T-helper 9 cell (primary cell): ENCODE measurements at places on chromosomes 11 and 22.

- DNase-seq, result peak; percentile 9
Observed at GRCh38 chr11:95229993-95230809, 801 bp downstream of the SESN3 start.

- DNase-seq, result no peak
Observed at GRCh38 chr11:26649884-26650283, 72.0 kb downstream of the SLC5A12 start.

GRCh38 chr22:46900549-46900948, 138.1 kb downstream of the TBC1D22A start:
- DNase-seq, result no peak

DNA sequence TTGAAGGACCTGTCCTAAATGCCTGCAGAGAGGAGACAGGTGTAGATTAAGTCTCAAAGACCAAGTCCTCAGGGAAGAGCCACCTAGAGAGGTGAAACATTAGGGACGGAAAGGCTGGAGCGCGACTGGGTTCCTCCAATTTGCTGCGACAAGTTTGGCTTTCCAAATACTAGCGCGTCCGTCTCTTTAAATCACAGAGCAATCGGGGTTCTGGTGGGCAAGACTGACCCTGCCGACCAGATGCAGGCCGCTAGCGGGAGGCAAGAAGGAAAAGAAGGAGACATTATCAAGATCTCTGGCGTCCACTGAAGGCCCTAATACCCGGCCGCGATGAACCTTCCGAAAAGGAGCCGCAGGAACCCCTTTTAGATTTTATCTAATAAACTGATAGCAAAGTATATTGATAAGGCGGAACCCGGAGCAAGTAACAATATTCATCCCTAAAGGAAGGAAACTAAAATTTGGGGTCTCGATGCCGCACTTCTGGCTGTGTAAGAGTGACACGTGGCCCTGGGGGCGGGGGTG, 128.2 kb upstream of the C11orf58 start:
- no peak for DNase-seq

DNA sequence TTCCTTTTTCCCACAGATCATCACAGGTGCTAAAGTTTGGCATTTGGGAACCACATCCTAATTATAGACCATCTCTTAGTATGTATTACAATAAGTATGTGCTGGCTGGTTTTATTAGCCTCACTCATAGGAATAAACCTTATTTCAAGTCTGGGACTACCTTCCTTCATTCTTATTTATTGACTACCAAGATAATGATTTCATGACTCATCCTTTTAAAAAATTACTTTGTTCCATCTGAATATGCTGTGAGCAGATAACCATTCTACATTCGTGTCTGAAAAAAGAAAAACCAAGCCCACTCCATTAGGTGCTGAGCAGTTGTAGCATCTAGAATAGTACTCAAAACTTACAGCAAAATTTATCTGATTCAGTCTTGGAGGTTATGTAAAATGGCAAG, 12.3 kb downstream of the TNRC6B start:
- no peak for DNase-seq

- no peak for DNase-seq
Observed at GRCh38 chr11:111449696-111450479, 62.3 kb downstream of the BTG4 start.

- DNase-seq, result no peak
Observed at GRCh38 chr11:62603072-62603408, 1.4 kb upstream of the MTA2 start.

DNA sequence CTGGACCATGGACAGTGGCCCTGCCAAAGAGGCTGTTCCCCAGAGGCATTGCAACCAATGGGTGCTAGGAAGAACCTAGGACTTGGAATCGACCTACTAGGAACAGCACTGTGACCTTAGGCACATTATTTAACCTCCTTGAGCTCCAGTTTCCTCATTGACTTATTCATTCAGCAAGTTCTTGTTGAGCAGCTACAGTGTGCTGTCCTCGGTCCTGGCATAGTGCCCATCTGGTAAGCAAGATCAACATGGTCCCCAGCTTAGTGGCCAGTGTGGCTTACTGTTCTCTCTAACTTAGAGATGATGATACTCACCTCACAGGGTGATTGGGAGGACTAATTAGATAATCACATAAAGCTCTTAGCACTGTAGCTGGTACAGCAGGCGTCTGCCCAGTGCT, 8.2 kb downstream of the ABCG4 start:
- DNase-seq, result no peak

DNA sequence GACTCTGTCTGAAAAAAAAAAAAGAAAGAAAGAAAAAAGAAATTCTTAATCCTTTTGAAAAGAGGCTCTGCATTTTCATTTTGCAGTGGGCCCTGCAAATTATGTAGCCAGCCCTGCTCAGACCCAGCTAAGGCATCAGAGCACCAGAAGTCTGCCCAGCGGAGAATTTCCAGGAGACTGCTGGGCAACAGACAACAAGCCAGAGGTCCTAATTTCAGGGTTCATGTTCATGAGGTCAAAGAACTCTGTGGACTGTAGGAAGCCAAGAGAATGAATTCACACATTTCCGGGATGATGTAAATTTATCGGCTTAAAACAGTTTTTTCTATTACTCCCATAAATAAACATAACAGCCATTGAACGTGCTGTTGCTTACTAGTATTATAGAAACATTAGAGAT, 14.8 kb upstream of the RTCB start:
- DNase-seq, result no peak

DNA sequence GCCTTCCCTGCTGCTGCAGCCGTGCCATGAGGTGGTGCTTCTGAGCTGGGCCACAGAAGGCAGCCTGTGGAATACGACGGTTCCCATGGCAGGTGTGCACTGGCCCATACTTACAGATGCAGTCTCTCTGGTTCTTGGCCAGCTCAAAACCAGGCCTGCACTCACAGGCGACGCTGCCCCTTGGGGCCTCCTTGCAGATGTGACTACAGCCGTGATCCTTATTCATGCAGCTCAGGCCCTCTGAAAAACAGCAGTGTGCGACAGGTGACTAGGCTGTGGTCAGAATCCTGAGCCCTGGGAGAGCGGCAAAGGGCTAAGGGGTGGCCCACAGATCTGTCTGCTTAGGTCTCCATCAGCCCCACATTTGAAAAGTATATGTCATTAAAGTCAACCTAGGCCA, 22.1 kb downstream of the SCUBE2 start:
- DNase-seq, result no peak

DNA sequence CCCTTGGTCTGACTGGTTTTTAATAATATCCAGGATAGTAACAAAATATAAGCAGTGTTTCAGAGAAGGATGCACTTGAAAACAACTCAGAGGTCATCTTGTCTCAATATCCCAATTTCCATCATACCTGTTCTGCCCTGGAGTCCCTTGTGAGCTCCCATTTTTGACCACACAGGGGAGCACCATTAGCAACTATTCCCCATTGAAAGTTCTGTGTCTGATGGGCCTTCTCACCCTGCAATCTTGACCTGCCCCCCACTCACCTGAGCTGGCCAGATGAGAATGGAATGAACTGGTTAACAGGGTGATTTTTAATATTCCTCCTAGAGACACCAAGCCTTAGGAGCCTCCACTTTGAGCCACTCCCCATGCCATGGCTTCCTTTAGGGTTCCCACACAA, 3.8 kb upstream of the CAPN5 start:
- DNase-seq, result no peak

GRCh38 chr11:57436031-57436430, 9.1 kb upstream of the SLC43A3 start:
- DNase-seq, result no peak

GRCh38 chr11:11813288-11813962, 28.3 kb upstream of the USP47 start:
- DNase-seq, result no peak

GRCh38 chr11:118212131-118212725, 12.6 kb downstream of the JAML start:
- no peak for DNase-seq

GRCh38 chr11:73235236-73235786, 17.2 kb downstream of the P2RY2 start:
- no peak for DNase-seq

DNA sequence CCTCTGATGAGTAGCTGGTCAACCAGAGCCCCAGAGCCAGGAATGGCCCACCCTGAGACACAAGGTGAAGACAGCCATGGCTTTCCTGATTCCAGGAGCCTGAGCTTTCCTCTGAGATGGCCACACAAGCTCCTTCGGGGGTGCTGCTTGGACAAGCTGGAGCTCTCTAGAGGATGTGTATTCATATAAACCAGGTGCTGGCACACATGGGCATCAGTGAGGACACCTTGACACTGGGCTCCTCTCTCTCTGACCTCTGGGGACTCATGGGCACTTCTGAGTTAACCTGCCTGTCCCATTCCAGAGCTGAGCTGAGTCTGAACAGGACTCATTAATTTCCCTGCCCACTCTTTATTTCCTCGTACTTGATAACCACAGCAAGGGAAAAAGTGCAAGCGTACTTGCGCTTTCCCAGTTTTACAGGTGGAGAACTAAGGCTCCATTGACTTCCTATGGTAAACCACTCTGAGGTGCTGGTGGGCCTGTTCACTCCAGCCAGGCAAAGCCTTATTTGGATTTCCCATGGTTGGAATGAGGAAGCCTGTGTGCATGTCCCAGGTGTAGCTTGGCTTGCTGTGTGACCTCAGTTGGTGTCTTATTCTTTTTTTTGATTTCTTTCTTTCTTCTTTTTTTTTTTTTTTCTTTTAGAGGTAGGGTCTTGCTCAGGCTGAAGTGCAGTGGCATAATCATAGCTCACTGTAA, 25.4 kb downstream of the INSC start:
- DNase-seq, result no peak

- no peak for DNase-seq
Observed at GRCh38 chr11:623349-623869, 1.3 kb downstream of the CDHR5 start.

DNA sequence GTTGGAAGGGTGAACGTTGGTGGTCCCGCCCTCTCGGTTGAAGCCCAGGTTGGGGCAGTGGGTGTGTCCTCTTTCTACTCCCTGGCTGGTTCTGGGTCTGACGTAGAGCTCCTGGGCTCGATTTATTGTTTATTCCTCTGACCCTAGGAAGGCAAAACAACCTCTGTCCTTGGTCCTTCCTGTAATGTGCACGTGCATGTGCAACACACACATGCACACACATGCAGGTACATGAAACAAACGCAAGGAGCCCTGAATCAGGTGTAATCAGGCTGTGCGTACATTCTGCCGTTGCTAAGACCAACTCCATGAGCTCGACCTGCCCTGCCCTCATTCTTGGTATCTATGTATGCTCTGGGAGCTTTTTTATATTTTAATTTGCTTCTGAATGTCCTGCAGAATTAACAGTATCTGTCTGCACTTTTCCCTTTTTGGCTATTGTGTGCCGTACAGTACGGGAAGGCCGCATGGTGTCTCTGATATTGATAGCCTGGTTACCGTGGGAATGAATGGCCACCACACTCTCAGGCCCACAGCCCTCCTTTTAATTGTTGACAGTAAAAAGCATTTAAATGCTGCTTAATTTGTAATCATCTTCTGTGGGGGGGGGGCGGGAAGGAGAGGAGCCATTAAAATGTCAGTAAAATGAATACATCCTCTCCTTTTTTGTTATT, 66.0 kb upstream of the NNMT start:
- DNase-seq, result no peak

GRCh38 chr11:121255473-121256125, 37.0 kb upstream of the SC5D start:
- DNase-seq, result no peak

DNA sequence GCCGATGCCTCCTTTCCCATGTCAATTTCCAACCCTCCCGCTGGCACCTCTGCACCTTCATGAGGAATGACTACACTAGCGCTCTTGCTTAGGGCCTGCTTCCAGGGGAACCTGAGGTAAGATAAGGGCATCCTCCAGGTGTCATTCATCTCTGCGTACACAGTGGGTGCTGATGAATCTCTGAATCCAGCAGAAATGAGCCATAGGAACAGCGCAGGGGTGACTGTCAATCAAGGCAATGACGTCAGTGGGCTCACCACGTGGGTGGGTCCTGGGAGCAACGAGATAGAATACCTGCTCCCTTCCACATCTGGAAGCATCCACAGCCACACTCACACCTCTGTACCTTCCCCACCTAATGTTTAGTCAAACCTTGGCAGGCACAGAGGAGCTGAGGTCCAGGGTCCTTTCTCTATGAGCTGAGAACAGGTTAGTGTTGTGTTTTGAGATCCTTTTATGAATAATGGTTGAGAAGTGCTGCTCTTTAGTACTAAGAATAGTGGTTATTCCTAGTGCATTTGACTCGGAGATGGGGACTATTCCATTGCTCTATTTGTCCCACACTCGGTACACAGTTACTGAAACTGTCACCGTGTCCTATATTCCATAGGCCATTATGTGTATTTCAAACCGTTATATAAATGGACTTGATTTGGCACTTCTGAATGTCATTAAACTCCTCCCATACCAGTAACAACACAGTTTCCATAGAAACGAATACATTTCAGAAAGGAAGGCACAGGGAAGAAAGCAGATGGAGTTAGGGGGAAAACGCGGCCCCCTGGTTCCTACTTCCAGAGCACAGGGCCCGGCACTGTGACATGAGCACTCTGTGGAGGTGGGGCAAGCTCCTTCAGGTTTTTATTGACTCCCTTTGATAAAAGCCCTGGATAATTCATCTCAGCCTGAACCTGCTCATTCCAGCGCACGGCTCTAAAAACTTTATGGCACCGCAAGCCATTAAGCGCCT, 193.4 kb downstream of the ST3GAL4 start:
- no peak for DNase-seq

DNA sequence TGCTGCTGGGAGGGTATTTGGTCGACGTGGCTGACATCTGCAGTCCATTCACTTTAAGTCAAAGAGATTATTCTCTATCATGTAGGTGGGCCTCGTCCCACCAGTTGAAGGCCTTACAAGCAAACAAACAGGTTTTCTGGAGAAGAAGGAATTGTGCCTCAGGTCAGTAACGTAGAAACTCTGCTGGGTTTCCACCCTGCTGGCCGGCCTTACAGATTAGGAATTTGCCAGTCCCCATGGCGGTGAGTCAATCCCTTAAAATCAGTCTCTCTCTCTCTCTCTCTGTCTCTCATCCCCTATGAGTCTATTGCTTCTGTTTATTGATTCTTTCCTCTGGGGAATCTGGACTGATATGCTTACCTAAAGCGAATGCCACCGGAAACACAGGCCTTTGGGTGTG, 75.4 kb upstream of the FGF3 start:
- DNase-seq, result no peak

- DNase-seq, result no peak
Observed at GRCh38 chr22:23513133-23513532, 67.0 kb downstream of the IGLL1 start.

- DNase-seq, result no peak
Observed at GRCh38 chr22:19285831-19286230, 5.7 kb downstream of the CLTCL1 start.

GRCh38 chr22:28329186-28330073, 350.2 kb downstream of the TTC28 start:
- DNase-seq, result no peak

- DNase-seq, result no peak
Observed at GRCh38 chr11:11502263-11502861, 119.4 kb downstream of the GALNT18 start.
